ENCODE measurements at places on chromosomes 3 and 15.

GRCh38 chr3:89264037-89264560, 156.7 kb downstream of the EPHA3 start:
- no peak for DNase-seq

- no peak for DNase-seq
These were observed 20.4 kb upstream of the NTRK3 start for GRCh38 chr15:88276821-88277410.

DNA sequence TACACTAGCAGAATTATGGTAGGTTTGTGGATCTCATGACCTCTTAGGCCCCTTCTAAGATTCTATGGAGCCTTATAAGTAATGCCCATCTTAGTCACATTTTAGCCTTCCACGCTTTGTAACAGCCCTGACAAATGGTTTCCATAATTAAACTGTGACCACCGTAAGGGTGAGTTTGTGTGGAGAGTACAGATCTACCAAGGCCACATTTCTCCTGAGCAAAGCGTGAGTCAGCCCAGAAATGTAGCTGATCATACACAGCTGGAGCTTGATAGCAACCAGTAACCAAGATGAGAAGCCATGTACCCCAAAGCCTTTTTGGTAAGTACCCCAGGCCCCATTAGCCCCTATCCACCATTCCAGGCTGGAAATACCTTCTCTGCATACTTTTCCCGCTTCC, 31.7 kb downstream of the CHAC1 start:
- peak; percentile 88 for DNase-seq

- DNase-seq = no peak
These were observed 439.9 kb downstream of the TBL1XR1 start for GRCh38 chr3:176757429-176757828.

DNA sequence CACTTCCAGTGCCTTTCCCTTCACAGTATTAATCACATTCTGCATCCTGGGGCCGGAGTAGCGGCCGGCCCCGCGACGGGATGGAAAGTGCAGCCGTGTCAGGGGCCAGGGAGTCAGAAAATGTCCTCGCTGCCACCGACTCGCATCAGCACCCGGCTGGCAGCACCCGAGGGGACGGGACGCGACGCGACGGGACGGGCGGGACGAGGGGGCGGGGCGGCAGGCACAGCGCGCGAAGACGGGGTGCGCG, 353 bp downstream of the ATG3 start:
- no peak for DNase-seq

DNA sequence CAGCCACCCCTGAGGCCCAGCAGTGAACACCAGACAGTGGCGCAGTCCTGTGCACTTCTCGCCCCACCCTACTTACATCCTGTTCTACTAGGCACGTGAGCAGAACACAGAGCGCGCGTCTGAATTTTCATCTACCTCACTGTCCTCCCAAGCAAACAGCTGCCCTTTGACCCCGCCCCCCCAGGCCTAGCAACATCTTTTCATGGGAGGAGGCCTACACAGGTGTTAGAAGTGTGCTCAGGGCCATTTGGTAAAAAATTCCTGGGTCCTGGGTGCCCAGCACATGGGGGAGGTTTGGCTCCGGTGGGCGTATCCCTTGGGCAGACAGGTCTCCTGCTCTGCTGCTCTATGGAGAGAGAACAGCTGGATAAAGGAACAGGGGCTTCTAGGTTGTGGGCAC, 95.0 kb downstream of the MYLK start:
- no peak for DNase-seq

DNA sequence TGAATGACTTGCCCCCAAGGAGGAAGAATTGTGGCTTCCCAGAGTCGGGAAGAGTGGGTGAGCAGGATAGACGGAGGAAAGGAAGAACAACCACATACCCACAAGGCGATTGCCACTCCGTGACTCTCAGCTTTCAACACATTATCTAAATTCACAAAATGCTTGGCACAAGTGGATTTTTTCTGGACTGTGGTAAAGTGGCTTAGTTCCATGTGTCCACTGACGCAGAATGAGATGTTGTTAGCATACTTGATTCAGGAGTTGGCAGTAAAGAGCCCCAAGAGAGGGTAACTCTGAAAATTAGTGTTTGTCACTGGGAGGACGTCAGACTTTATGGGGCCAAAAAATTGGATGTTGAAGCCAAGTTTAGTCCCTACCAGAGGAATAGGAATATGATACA, 198.8 kb upstream of the CTNNB1 start:
- DNase-seq = peak; percentile 64

DNA sequence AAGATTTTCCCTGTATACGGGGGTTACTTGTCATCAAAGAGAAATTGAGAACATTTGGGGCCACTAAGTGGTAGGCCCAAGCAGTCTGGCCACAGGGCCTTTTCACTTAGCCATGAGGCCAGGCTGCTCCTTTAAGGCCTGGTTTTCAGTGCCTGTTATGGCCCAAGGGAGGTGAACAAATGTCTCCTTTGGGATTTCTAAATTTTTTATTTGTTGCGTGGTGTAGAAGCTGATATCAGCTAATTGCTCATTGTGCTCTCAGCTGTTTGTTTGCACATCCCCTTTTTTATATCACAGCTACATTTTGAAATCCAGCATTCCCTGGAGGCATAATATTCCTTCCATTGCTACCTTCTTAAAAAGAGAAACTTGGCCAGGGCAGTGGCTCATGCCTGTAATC, 48.5 kb downstream of the RLBP1 start:
- DNase-seq = peak; percentile 33

Data from fibroblast of mammary gland (primary cell).